ENCODE measurements at places on chromosomes 3 and 15.

- DNase-seq: no peak
Measured at GRCh38 chr3:117141812-117142211, 432.2 kb downstream of the TUSC7 start.

DNA sequence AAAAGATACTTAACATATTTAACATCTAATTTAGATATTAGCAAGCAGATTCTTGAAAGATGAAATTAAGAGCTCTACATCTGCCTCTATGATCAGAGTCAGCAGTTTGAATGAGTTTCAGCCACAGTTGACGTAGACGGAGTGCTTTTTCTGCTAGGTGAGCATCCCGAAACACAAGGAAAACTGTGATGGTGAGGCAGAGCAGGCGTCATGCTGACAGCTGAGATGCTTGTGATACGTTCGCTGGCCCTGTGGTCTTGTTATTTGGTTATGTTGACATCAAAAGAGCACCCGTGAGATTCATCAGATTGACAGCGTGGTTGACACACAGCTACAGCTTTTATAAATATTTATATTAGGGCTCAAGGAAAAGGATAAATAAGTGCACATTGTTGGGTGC is 19.6 kb upstream of the GOLGA8B start:
- DNase-seq: no peak

GRCh38 chr15:89118481-89118989 is 30.3 kb downstream of the ABHD2 start:
- DNase-seq: no peak

DNA sequence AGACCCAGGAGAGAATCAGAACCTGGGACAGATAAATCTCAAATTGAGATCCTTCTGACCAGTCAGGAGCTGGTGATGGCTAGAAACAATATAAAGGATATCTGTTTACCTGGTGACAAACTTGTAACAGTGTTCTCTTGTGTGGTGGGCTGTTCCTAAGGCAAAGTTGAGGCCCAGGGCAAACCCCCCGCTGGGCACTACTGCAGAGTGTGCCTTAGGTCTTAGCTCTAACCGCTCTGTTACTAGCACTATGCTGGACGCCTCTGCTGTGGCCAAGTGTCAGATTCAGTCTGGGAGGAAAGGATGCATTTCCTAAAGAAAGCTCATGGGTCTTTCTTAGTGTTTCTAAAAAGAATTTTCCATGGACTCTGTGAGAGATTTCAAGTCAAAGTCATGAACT is 146.5 kb upstream of the MEIS2 start:
- no peak for DNase-seq

DNA sequence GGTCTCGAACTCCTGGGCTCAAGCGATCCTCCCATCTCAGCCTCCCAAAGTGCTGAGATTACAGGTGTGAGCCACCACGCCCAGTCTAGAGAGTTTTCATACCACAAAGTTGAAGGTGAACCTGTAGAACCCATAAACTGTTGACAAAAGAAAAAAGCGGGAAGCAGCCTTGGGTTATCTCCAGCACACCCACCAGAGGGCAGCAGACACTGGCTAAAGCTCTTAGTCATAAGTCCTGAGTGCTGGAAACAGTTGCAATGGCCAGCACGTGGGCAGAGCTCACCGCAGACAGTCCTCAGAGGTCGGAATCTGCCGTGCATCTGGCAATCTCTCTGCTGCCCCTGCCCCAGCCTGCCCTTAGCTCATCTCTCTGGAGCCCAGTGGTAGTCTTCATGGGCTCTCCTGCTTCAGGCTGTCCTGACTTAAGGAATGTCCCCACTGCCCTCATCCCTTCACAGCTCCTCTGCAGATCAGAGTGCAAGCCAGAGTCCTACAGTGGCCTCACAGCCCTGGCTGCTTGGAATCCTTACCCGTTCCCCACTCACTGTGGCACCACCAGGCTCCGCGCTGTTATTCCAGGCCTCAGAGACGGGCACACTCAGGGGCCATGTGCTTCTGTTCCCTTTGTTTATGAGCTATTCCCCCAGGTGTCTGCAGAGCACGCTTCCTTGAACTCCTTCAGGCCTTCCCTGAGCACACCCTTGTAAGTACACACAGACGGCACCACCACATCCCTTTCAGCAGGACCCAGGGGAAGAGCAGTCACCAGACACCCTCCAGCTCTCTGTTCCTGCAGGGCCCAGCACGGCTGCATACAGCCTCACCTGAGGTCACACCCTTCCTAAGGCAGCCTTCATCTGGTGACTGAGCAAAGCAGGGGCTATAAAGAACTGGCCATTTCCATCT is 8.8 kb upstream of the ELP6 start:
- DNase-seq: no peak

DNA sequence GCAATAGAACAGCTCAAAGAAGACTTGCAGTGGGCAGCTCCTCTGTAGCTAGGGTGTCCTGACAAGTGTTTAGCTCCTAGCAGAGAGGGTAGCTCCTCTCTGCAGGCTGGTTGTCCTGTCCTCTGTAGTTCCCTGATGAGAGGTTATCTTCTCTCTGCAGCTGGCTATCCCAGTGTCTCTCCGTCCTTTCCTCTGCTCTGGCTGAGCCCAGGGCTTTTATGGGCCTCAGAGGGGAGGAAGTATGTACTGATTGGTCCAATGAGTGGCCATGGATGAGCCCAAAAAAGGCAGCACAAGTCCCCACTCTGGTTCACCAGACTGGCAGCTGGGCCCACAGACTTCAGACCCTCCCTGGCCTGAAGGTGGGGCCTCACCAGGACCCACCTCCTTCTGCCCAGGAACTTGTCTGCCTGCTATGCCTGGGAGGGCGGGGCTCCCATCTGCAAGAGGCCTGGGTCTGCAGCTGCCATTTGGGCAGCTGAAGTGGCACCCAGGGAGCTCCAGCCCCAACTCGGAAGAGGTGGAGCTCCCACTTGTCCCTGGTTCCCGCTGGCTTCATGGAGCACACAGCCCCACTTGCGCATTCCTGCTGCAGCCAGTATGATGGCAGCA is 27.2 kb upstream of the MEX3B start:
- no peak for DNase-seq

DNA sequence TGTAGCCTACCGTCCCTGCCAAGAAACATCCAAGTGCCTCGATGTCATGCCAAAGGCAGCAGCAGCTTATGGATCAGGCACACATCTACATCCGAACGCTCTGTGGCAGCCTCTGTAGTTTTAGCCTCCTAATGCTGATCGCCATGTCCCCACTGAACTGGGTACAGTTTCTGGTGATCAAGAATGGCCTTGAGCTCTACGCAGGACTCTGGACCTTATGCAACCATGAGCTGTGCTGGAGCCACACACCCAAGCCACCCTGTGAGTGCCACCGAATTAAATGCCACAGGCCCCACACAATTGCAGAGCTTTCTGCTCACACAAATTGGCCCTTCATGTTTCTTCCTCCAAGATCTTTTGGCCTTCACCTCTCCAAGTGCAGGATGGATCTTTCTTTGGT is 543 bp downstream of the TMEM202 start:
- DNase-seq: no peak

Measured in spinal cord (tissue), 10 donors.